Activated B cell treated with CpG ODN at 0.5 μM for 24 hours (primary cell): ENCODE measurements at places on chromosomes 3 and 15. TPM values are rescaled to one million over a fixed set of nuclear protein-coding genes. Genes with fewer than 3 reads are reported as not detected.

Gene FANCD2OS
- not detected in 2 replicates for total RNA-seq

- no peak overlapping the region for H3K4me3 ChIP-seq
- DNase-seq, result no peak
- H3K27me3 ChIP-seq, result peaks cover 17% of the 10 kb centered on the region
- H3K4me1 ChIP-seq, result no peaks in the 10 kb centered on the region
Observed at GRCh38 chr15:74201710-74202420, 722 bp downstream of the STRA6 start.

DNA sequence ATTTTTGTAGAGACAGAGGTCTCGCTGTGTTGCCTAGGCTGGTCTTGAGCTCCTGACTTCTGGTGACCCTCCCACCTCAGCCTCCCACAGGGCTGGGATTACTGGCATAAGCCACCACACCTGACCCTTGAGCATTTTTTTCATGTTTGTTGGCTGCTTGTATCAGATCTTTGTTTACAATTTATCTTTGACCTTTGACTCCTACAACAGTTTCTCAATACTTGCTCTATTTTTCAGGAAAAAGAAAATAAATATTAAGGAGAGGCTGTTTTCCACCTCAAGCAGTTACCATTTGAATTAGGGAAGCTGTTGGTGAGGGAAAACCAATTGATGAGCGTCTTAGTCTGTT lies 44.5 kb downstream of the LIMD1 start:
- no peak for DNase-seq
- H3K4me1 ChIP-seq, result peaks cover 32% of the 10 kb centered on the region
- no peak overlapping the region for H3K27ac ChIP-seq
- H3K36me3 ChIP-seq, result peaks cover 58% of the 10 kb centered on the region
- H3K4me3 ChIP-seq, result no peak overlapping the region

DNA sequence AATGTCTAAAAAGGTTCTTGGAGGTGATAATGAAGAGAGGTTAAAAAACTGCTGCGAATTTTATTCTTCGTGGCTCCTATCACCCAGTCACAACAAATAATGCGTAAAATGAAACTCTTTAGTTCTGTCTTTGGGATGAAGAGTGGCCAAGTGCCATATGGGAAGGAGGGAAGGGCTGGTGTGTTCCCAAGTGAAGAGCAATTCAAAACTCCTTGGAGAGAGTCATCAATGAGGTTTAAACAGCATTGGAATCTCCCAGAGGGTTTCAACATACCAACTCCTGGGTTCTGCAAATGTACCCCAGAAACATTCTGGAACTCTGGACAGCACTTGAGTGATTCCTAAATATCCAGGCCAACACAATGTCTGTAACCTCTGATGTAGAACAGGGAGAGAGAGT lies 45.3 kb downstream of the SLCO3A1 start:
- no peaks in the 10 kb centered on the region for H3K36me3 ChIP-seq
- no peaks in the 10 kb centered on the region for H3K4me1 ChIP-seq
- H3K27me3 ChIP-seq, result no peaks in the 10 kb centered on the region
- no peak overlapping the region for H3K27ac ChIP-seq

- no peaks in the 10 kb centered on the region for H3K36me3 ChIP-seq
- DNase-seq, result no peak
- no peaks in the 10 kb centered on the region for H3K4me1 ChIP-seq
- H3K27me3 ChIP-seq, result peaks cover 12% of the 10 kb centered on the region
Observed at GRCh38 chr3:191500892-191501291, 39.9 kb downstream of the PYDC2 start.

DNA sequence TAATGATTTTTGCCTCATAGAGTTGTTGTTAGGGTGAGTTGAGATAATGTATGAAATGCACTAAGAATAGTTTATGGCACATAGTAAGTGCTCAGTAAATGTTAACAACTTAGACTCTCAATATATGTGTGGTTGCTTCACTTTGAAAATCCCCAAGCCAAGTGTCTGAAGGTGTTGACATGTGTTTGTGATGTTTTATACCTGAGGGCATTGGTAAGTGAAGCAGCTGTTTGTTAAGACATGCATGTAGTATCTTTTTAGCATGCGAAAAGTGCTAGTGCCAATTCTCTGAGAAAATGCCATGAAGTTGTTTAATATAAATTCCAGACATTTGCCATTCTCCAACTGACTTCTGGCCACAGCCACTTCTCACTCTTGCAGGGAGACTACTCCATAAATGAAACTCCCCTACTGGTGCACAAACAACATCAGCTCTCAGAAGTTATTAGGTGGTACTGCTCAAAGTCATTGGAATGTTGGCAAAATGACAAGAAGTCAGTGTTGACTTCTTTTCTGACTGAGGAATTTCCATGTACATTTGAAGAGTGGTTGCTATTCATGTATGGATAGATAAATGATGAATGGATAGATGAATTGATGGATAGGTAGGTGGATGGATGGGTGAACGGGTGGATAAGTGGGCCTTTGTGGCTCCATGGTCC lies 103.6 kb upstream of the NUDT16 start:
- H3K36me3 ChIP-seq, result no peaks in the 10 kb centered on the region
- DNase-seq, result no peak
- H3K27ac ChIP-seq, result no peak overlapping the region
- H3K27me3 ChIP-seq, result no peaks in the 10 kb centered on the region
- H3K4me3 ChIP-seq, result no peak overlapping the region

DNA sequence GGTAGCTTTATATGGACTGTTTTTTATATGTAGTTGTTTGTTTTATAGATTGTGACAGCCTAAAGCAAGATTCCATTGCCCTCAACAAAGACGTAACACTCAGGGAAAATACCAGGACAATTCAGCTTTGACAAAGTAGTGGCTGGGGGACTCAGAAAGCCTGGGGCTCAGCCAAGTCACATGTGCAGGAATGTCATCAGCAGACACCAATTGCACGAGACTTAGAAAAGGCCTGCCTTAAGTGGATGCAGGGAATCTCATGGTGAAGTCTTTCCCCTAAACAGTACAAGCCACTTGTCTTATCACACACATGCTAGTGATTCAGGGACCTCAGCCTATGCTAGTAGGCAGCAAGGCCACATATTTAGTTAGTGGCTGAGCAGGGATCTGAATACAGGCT lies 381.8 kb upstream of the THBS1 start:
- peaks cover 2% of the 10 kb centered on the region for H3K27me3 ChIP-seq
- no peaks in the 10 kb centered on the region for H3K4me1 ChIP-seq
- H3K4me3 ChIP-seq, result no peak overlapping the region
- no peak for DNase-seq

DNA sequence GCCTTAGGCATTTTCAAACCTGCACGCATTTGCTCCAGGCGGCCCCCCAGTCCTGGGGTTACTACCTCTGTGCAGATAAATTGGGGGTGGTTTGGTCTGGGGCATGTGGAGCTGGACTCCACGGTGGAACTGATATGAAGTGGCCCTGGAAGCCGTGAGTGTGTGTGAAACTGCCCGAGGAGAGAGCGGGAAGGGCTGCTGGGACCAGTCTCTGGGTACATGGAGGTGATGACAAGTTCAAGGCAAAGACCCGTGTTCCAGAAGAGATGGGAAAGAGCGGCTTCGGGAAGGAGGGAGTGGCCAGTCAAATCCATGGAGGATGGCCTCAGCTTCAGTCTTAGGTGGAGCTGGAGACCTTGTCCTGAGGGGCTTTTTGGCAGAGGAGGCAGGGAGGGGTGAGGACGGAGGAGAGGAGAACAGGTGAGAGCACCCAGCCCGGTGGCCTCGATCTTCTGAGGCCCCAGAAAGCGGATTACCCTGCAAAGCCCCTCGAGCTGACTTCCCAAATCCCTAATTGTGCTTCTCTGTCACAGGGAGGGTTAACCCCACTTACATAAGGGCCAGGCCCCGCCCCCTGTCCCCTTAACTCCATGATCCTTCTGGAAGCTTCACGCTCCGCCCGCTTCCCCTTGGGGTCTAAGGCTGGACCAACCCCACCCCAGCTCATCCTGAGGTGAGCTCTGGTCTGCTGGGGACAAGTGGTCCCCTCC lies 1.9 kb upstream of the NR2E3 start:
- no peak for DNase-seq
- H3K27me3 ChIP-seq, result no peaks in the 10 kb centered on the region

- H3K27ac ChIP-seq, result no peak overlapping the region
- no peak for DNase-seq
- H3K36me3 ChIP-seq, result no peaks in the 10 kb centered on the region
- H3K4me3 ChIP-seq, result no peak overlapping the region
- no peaks in the 10 kb centered on the region for H3K27me3 ChIP-seq
- H3K4me1 ChIP-seq, result no peaks in the 10 kb centered on the region
Observed at GRCh38 chr3:60417576-60417975, 833.7 kb downstream of the FHIT start.

- no peaks in the 10 kb centered on the region for H3K27me3 ChIP-seq
- no peaks in the 10 kb centered on the region for H3K4me1 ChIP-seq
- peaks cover 18% of the 10 kb centered on the region for H3K36me3 ChIP-seq
- no peak overlapping the region for H3K4me3 ChIP-seq
- DNase-seq, result no peak
- H3K27ac ChIP-seq, result no peak overlapping the region
Observed at GRCh38 chr3:17333446-17333845, 409.0 kb downstream of the TBC1D5 start.

DNA sequence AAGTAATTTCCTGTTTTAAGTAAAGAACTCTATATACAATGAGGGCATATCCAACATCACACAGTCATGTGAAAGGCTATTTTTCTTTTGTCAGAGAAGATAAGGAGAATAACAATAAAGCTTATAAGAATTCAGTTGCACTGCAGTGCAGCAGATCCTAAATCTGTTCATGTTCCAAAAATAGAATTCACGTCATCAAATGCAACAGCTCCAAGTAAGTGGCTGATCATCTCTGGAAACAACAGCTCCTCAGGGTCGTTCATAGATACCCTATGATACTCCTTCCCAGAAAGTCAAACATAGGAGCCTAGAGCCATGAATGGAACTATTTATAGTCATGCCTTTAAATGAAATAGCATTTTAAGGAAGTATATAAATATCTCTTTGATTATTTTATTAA lies 100.2 kb downstream of the FMN1 start:
- no peaks in the 10 kb centered on the region for H3K36me3 ChIP-seq
- no peaks in the 10 kb centered on the region for H3K4me1 ChIP-seq
- no peak overlapping the region for H3K4me3 ChIP-seq
- H3K27ac ChIP-seq, result no peak overlapping the region

- H3K27me3 ChIP-seq, result no peaks in the 10 kb centered on the region
- H3K27ac ChIP-seq, result no peak overlapping the region
- no peak overlapping the region for H3K4me3 ChIP-seq
- H3K36me3 ChIP-seq, result peaks cover 88% of the 10 kb centered on the region
- no peak for DNase-seq
Observed at GRCh38 chr15:70062321-70062956, 35.3 kb downstream of the TLE3 start.
